ENCODE measurements at places on chromosomes 11 and 22. TPM values are rescaled to one million over a fixed set of nuclear protein-coding genes. Genes with fewer than 3 reads are reported as not detected.

GRK2 gene
- total RNA-seq: 102 TPM

- no peak for DNase-seq
Measured at GRCh38 chr11:111923951-111924350, 5.2 kb downstream of the C11orf52 start.

MYOD1 gene
- not detected for total RNA-seq

NLRP10 gene
- 1.6 TPM for total RNA-seq

DNA sequence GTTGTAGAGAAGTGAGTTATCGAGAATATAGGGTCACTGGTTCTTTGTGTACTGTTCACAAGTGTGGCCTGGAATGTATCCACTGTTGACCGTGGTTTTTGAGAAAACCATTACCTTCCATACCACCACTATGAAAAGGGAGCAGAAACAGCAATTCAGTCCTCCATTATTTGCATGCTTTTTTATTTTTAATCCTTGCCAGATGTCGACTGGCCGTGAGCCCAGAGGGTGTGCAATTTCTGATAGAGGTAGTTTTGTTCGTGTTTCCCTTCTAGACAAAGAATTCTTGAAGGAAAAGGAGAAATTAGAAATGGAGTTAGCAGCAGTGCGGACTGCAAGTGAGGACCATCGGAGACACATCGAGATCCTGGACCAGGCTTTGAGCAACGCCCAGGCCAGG lies 81.7 kb downstream of the AMOTL1 start:
- DNase-seq: no peak

DNA sequence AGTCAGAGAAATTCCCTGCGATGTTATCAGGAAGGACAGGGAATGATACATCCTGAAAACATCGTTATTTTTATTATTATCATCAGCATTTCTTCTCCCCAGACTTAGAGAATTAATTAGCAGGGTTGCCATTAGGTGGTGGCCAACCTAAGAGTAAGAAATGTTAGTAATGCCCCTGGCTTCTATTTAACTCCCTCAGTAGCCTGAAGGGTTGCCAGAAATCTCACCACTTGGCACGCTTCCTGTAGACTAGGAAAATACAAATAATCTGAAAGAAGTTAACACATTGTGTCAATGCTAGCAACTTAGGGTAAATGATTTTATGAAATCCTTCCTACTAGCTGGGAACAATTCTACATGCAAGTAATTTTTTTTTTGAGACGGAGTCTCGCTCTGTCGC lies 45.5 kb downstream of the ENDOD1 start:
- DNase-seq: no peak

GRCh38 chr11:55732936-55733335 lies 40.3 kb upstream of the OR5D13 start:
- DNase-seq: no peak

All from PC-9 (cell line).